ENCODE measurements at places on chromosomes 6 and 20. TPM values are rescaled to one million over a fixed set of nuclear protein-coding genes. Genes with fewer than 3 reads are reported as not detected.

PDE10A gene
- not detected for total RNA-seq

RBPJL gene
- not detected for total RNA-seq

POLR3F gene
- total RNA-seq = 11.3 TPM

- H3K27ac ChIP-seq = no peak overlapping the region
- no peak overlapping the region for H3K4me3 ChIP-seq
- no peaks in the 10 kb centered on the region for H3K4me1 ChIP-seq
- H3K36me3 ChIP-seq = peaks cover 61% of the 10 kb centered on the region
- no peak for DNase-seq
Observed at GRCh38 chr20:38770546-38770945, 22.3 kb downstream of the ACTR5 start.

DNA sequence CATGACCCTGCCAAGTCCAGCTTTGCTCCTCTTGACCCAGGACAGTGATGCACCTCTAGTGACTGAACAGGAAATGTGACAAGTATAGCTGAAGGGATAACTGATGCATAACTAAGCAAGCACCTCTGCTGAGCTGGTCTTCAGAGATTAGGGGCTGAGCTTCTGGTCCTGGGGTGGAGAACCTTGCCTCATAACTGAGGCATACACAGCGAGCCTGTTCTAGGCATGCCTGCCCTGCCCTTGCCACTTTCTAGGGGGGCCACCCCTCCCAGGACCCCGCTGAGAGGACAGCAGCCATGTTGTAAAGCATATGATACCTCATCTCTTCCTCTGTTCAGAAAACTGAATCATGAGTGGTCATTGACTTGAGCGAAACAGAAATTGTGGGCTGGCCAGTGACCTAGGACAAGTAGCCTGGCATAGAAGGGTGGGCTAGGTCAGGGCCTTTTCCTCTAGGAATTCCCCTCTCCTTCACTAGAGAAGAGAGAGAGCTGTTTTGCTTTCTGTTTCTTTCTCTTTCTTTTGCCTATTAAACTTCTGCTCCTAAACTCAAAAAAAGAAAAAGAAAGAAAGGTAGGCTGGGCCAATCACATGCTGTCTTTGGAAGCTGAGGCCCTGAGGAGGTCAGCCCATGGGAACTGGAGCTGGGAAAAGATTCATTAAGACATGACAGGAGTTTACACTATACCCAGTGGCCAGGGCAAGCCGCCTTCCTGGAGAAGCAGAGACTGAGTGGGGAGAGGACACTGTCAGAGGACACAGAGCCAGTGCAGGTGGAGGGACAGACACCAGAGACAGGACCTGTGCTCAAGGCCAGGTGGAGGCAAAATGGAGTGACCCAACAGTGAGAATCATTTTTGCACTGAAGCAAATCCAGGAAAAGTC lies 23.1 kb downstream of the ALDH5A1 start:
- no peak for DNase-seq
- peaks cover 8% of the 10 kb centered on the region for H3K36me3 ChIP-seq
- no peak overlapping the region for H3K4me3 ChIP-seq
- H3K27me3 ChIP-seq = no peaks in the 10 kb centered on the region
- H3K4me1 ChIP-seq = no peaks in the 10 kb centered on the region
- H3K27ac ChIP-seq = peak overlapping the region; percentile 38

GRCh38 chr6:23394681-23395080 lies 731.3 kb upstream of the NRSN1 start:
- H3K27me3 ChIP-seq = no peaks in the 10 kb centered on the region
- no peak overlapping the region for H3K4me3 ChIP-seq

DNA sequence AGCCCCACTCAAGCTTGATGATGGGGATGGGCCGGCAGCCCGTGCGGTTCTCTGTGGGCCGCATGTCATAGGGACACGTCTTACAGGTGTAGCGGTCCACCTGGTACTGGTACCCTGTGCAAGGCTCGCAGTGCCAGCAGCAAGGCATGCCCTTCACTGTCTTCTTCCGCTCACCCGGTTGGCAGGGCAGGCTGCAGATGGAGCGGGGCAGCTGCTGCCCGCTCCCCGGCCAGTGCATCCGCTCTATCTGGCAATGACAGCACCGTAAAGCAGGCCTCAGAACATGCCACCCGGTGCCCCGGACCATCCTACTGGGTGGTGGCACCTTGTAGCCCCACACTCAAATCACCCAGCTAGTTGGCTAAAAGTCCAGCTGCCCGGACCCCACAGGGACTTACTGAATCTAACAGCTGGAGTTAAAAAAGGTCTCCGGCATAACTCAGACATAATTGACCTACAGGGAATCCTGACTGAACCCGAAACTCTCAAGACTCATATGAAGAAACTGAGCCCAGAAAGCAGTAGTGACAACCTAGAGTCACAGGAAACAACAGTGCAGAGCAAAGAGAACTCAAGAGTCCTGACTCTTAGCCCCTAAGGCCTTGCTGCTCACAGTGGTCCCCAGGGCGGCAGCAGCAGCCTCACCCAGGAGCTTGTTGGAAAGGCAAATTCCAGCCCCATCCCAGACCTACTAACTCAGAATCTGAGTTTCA lies 109.4 kb downstream of the GRM4 start:
- H3K27me3 ChIP-seq = no peaks in the 10 kb centered on the region
- H3K27ac ChIP-seq = no peak overlapping the region
- DNase-seq = no peak
- H3K4me3 ChIP-seq = no peak overlapping the region
